GM04504 (cell line): ENCODE measurements at places on chromosomes 2 and 18.

DNA sequence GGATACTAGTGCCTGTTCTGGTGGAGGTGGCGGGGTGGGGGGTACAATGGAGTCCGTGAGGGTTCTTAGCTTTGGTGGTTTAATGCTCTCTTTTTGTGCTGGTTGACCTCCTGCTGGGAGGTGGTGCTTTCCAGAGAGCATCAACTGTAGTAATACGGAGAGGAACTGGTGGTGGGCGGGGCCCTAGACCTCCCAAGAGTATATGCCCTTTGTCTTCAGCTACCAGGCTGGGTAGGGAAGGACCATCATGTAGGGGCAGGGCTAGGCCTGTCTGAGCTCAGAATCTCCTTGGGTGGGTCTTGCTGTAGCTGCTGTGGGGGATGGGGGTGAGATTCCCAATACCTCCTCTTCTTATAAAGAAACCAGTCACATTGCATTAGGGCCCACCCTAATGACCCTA, 27.1 kb downstream of the CAMKMT start:
- no peak for DNase-seq

GRCh38 chr2:196088203-196088602, 19.6 kb upstream of the DNAH7 start:
- no peak for DNase-seq

DNA sequence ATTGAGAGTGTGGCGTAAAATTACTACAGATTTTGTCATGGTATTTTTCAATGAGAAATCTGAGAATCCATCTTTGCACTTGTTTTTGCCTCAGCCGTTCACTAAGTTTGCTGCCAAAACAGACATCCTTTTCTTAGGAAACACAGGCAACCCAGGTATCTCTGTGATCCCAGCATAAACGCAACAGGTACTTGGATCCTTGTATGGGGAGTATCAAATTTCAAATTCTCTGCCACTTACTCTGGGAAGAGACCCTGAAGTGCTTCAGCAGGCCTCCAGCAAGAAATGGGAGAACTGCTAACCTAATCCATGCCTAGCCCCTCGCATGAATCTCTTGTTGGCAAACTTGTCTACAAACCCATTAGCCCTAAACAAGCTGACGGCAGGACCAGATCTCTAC, 83.1 kb downstream of the BCL11A start:
- no peak for DNase-seq

- no peak for DNase-seq
Observed at GRCh38 chr2:172451923-172452322, 24.5 kb downstream of the ITGA6 start.

DNA sequence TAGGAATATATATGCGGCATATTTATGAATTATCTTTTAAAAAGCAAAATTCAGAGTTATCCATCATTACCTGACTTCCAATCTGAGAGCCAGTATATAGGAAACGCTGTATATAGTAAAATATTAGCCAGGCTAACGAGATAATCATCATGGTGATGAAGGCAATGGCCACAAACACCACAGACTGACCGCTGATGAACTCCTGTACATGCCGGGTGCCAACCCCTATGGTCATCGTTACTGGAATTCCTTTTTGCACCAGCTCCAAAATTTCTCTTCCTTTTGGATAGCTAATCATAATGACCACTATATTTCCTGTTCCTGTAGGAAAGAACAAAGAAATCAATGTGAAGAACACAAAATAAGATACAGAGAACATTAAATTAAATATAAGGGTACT, 13.6 kb downstream of the RNF149 start:
- no peak for DNase-seq

GRCh38 chr2:219106251-219106650, 45.5 kb upstream of the IHH start:
- no peak for DNase-seq

DNA sequence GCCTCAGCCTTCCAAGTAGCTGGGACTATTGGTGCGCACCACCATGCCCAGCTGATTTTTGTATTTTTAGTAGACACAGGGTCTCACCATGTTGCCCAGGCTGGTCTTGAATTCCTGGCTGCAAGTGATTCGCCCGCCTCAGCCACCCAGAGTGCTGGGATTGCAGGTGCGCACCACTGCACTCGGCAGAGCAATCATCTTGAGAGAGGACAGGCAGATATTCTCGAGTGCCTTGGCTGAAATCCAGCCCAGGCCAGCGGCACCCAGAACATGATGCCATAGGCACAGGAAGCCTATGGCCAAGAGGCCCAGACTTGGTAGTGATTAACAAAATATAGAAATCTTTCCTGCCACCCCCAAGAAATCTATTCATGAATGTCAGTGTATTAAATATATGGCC, 58.0 kb upstream of the PEX13 start:
- no peak for DNase-seq

DNA sequence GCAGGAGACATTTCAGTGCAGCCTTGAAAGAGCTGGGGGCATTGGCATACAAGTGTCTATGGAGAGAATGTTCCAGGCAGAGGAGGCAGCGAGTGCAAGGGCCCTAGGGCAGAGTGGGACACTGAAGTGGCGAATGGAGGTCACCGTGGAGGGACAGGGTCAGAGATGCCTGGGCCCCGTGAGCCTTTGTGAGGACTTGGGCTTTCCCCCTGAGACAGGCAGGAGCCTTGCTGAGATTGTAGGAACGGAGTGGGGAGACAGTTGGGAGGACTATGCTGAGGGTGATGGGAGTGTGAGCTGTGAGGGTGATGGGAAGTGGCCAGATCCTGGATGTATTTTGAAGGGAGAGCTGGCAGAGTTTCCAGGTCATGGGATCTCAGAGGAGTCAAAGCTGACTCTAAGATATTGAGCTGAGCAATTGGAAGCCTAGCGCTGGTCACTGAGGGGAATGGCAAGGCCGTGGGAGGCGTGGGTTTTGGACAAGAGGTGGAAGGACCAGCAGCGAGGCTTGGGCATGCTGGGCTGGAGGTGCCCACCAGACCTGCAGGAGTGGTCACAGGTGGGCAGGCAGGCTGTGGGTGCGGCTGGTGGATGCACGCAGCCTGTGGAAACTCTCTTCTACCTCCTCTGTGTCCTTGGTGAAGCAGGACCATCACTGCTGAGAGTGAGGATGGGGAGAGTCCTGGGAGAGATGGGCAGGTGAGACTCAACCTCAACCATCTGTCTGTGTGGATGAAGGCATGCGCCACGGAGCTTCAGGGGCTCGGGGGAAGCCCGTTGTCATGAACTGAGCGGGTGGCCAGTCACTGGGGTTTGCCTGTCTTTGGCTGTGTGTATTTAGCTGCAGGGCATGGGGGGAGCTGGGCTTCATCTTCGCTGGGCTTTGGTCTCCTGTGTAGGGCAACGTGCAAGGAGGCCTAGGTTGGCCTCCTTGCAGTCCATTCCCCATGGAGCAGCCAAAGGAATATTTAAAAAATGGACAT, 241.2 kb upstream of the HS6ST1 start:
- DNase-seq: no peak

GRCh38 chr2:143852759-143853158, 667.2 kb downstream of the ZEB2 start:
- no peak for DNase-seq

- DNase-seq: no peak
Observed at GRCh38 chr18:25351280-25351775, 638 bp downstream of the ZNF521 start.

GRCh38 chr18:13531681-13532325, 194.6 kb downstream of the FAM210A start:
- DNase-seq: no peak

DNA sequence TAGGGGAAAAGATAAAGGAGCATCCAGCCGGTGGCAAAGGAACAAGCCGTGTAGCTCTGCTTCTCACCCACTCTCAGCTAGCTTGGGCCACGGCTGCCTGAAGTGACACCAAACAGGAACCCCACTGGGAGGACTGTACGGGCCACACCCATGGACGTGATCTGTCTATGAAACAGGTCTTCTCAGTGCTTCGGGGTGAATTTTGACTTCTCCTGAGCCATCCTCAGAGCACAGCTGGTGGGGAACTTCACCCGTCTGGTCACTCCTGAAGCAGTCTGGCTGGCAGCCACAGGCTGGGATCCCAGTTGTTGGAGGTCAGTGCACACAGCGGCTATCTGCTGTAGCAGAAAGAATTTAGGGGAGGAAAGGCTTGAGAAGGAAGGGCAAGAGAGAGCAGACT, 223.8 kb downstream of the FAM210A start:
- DNase-seq: no peak

- no peak for DNase-seq
Observed at GRCh38 chr2:74080346-74080745, 67.4 kb downstream of the BOLA3 start.

DNA sequence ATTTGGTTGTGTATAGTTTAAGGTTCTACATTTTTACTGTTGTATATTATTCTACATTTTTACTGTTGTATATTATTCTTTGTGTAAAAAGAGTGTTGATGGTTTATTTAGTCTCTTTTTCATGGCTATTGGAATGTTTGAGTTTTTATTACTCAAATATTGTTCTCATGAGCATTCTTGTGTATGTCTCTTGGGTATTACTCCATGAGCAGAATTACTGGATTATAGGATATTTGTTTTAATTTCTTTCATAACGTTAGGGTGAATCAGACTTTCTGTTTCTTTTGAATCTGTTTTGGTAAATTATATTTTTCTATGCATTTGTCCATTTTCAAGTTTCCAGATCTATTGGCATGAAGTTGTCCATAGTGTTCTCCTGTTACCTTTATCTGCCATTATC, 111.6 kb downstream of the DYNAP start:
- no peak for DNase-seq

GRCh38 chr2:26608557-26608956, 32.6 kb downstream of the CIB4 start:
- DNase-seq: no peak

DNA sequence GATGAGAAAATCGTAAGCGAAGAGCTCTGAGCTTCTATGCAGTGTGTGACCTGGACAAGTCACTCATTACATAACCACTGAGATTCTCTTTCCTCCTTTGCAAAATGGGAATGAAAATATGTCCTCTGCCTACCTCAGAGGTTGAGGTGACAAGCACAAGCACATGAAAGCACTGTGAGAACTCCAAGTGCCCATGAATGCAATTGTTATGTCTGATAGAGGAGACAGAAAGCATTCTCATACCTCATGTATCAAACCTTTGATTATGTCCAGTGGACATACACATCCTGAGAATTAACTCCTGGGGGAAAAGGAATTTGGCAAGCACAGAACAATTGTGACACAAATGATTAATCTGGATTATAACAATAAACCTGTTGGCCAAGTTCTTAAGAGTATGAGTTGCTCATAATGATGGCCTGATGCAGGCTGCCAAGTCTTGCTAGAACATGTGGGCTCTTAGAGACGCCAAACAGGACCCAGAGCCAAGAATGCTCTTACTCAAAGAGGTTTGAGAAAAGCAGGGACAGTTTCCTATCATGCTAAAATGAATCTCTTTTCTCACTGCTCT, 8.5 kb upstream of the RMDN2 start:
- DNase-seq: peak; percentile 97

GRCh38 chr18:8358033-8358765, 251.0 kb upstream of the RAB12 start:
- DNase-seq: no peak

GRCh38 chr18:61943175-61943964, 50.6 kb upstream of the RNF152 start:
- no peak for DNase-seq

DNA sequence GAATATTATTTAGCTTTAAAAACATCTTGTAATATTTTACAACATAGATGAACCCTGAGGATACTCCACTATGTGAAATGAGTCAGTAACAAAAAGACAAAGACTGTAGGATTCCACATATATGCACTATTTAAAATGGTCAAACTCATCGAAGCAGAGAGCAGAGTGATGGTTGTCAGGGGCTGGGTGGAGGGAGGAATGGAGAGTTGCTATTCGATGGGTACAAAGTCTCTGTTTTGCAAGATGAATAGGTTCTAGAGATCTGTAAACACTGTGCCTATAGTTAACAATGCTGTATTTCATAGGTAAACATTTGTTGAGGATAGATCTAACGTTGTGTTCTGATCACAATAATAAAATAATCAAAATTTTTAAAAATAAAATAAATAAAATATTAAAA, 1675.9 kb upstream of the CELF4 start:
- DNase-seq: no peak

DNA sequence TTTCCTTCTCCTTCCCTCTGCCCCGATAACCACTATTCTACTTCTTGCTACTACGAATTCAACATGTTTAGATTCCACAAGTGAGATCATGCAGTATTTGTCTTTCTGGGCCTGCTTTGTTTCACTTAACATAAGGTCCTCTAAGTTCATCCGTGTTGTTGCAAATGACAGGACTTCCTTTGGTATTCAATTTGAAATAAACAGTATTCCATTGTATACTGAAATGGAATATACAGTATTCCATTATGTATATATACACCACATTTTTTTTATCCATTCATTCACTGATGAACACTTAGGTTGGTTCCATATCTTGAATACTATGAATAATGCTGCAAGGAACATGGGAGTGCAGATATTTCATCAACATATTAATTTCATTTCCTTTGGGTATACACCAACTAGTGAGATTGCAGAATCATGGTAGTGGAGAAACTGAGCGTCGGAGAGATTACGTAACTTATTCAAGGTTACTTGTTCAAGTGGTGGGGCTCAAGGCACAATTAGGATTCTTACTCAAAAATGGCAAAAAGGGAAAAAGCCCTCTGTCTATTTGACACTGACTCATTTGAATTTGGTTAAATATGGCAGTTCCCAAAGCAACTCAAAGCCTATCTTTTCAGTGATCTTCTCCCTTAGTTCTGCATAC, 85.1 kb downstream of the CHN1 start:
- DNase-seq: no peak

GRCh38 chr2:26712486-26713465, 20.3 kb downstream of the KCNK3 start:
- no peak for DNase-seq

- DNase-seq: no peak
Observed at GRCh38 chr2:217851191-217852020, 151.4 kb downstream of the TNS1 start.

DNA sequence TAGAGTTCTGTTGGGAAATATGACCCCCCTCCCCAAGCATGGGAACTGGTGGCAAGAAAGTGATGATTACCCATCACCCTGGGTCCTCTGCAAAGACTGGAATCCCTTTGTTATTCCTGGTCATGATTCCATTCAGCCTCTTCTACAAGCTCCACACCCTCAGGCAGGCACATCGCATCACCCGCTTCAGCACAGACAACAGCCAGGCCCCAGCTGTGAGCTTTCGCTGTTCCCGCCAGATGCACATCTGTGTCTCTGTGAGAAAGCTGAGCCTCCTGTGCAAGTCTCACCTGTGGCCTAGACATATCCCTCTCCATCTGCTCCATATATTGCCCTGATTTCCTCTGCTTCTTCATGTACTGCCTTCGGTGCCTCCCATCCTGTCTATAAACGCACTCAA, 368.0 kb upstream of the RAB6C start:
- no peak for DNase-seq

- DNase-seq: no peak
Observed at GRCh38 chr2:127047054-127047453, 59.9 kb downstream of the BIN1 start.

- no peak for DNase-seq
Observed at GRCh38 chr18:47595831-47596501, 334.5 kb downstream of the SMAD2 start.

GRCh38 chr2:240447934-240448333, 12.5 kb downstream of the GPC1 start:
- no peak for DNase-seq

- no peak for DNase-seq
Observed at GRCh38 chr2:239114119-239114581, 266.3 kb downstream of the TWIST2 start.

GRCh38 chr2:54347622-54348021, 91.6 kb upstream of the TSPYL6 start:
- no peak for DNase-seq
